ENCODE measurements at places on chromosomes 11 and 22. TPM values are rescaled to one million over a fixed set of nuclear protein-coding genes. Genes with fewer than 3 reads are reported as not detected.

Gene DEFB131B
- total RNA-seq: not detected

Gene APOA4
- total RNA-seq: not detected

Gene BTBD18
- not detected for total RNA-seq

Gene GLYATL2
- 0.13 TPM for total RNA-seq

Gene CREB3L1
- total RNA-seq: 4.5 TPM

Gene RANGAP1
- total RNA-seq: 133 TPM
